ENCODE measurements at places on chromosomes 1 and 21.
A peak's percentile ranks its signal among the peaks of the same experiment; 100 is the strongest.

DNA sequence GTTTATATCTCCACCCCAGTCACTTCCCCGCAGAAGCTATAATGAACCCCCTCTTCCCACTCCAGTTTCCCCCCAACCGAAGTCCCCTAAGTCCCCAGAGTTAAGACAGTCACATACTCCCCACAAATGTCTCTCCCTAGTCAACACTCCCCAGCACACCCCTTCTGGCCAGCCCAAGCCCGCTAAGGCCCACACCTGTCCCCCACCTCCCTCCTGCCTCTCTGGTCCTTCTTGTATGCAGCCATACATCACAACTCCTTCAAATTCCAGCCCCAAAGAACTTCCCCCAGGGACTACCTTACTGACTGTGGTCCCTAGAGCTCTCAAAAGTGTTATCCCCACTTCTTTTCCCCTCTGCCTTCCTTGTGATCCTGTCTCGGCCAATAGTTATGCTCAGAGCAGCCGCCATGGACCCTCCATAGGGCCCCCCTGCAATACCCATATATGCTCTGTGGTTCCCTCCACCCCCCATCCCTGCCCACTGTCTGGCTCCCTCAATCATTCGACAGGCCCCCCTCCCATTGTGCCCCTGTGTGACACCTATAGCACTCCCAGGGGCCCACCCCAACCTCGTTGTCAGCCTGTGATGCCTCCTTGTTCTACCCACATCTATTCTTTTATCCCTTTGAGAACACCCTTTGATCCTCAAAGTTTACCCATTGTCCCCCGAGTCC, 2.2 kb downstream of the NSUN4 start:
- no peak for DNase-seq

DNA sequence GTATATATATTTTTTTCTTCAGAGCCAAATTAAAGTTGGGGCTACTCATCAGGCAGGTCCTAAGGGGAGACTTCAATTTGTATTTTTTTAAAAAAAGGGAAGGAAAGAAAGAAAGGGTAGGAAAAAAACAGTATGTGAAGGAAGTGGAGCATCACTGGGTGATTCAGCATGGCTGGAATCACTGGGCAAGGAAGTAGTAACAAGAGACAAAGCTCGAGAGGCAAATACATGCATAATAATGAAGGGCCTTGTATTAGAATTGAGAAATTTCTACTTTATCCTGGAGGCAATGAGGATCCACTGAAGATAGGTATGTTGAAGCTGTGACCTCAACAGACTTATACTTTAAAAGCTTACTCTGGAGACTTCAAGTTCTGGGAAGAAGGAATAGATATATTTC, 184.4 kb downstream of the COQ8A start:
- DNase-seq = no peak

- no peak for DNase-seq
Measured at GRCh38 chr1:3917761-3918160, 17.7 kb upstream of the C1orf174 start.

DNA sequence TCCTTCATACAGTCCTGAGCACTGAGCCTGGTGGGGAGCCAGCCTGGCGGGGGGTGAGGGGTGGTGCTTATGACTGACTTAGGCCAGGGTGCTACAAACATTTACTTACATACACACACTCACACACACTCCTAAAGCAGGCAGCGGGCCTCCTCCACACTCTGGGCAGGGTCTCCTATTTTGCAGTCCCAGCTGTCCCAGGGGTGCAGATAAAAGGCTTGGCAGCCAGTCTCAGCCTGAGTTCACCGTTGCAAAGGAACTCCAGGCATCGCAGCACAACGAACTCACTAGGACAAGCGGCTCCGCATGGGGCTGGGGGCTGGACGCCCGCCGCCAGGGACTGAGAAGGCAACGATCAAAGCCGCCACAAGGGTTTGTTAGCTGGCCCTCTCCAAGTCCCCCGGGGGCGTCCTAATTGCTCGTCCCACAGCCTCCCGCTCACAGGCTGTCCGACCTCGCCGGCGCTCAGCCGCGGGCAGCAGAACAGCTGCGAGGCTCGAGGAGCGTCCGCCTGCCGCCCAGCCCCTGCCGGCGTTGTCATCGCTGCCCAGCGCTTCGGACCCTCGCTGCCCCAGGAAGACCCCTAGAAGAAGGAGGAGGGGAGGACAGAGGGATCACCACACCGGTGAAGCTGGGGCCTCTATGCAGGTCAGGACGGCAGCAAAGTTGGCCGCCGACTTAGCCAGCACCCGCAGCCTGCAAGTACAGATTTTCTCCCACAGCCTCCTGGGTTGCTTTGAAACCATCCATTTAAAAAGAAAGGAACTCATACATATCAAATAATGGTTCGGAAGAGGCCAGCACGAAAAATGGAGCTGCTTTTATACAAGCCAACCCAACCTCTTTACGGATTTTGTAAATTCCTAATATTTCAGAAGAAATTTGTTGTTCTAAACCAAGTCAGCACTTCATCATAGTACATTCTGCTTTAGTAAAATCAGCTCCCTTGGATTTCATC, 6.2 kb downstream of the BARHL2 start:
- no peak for DNase-seq

GRCh38 chr1:159965263-159965662, 11.2 kb upstream of the SLAMF9 start:
- DNase-seq = no peak

GRCh38 chr1:66304128-66304527, 229.8 kb upstream of the SGIP1 start:
- DNase-seq = no peak

DNA sequence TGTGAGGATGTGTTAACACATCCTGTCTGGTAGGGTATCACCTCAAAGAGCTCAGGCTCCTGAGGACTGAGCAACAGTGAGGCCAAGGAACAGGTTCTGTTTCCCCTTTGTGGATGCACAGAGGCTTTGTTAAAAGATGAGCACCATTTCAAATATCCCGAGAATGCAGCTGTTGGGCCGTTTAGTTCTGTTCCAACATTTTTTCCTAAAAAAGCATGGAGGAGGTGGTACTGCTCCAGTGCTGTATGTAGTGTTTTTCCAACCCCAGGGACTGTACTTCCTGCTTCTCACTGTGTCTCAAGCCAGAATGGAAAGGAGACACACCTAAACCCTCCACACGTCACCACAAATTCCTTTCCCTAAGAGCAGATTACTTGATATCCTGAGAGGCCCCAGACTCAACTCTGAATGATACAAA, 53.8 kb upstream of the BCL10 start:
- peak; percentile 84 for DNase-seq

DNA sequence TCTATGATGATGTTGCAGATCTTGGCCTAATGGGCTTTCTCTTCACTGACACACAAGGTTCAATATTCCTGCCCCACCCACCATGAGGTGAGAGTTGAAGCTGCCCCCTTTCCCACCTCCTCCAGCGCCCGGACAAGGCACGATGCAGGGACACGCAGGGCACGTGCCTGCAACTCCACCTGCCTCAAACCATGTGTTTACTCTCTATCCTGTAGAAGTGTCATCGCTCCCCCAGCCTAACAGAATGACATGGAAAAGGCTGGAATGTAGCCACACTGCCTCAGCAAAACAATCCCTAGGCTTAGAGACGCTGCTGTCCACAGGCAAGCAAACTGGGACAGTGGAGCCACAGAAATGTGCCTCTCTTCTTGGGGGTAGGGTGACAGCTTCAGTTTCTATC, 92.9 kb upstream of the SOD1 start:
- no peak for DNase-seq

DNA sequence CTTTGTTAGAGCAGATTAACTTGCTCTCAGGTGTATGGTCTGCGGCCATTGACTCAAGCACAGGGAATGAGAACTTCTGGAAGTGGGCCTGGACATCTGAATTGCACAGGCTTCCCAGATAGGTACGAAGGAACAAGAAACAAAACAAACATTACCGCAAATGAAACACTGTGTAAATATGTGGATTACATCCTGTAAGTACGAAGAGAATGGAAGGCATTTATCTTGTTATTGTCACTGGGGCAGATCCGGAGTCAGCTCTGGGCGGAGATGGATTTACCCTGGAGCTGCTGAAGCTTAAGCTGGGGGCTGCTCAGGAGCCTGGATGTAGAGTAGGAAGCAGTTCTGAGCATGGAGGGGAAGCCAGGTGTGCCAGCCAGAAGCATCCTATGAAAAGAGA, 6.8 kb downstream of the HES2 start:
- no peak for DNase-seq

DNA sequence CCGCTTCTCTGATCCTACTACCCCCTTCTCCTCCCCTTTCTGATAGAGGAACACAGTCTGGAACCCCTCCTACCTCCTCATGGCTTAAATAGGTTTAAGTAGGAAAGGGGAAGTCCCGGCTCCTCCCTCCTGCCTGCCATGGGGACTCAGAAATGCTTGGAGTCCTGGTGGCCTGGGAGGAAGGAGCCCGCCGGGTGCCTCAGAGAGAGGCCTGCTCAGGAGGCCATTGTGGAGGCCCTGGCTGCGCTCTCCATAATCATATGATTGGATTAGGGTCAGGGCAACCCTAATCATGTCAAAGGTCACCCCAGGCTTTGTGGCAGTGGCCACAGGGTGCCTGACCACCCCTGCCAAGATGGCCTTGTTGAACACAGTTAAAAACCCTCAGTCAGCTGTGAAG, 29.0 kb downstream of the WNT3A start:
- no peak for DNase-seq

GRCh38 chr1:42037586-42037985, 115.6 kb upstream of the GUCA2B start:
- DNase-seq = no peak

GRCh38 chr1:109274533-109275476, 8.1 kb downstream of the PSRC1 start:
- no peak for DNase-seq

DNA sequence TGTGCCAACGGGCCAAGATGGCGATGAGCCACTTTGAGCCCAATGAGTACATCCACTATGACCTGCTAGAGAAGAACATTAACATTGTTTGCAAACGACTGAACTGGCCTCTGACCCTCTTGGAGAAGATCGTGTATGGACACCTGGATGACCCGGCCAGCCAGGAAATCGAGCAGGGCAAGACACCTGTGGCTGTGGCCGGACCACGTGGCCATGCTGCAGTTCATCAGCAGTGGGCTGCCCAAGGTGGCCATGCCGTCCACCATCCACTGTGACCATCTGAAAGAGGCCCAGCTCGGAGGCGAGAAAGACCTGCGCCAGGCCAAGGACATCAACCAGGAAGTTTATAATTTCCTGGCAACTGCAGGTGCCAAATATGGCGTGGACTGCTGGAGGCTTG, 32.2 kb upstream of the GPR137B start:
- DNase-seq = no peak

DNA sequence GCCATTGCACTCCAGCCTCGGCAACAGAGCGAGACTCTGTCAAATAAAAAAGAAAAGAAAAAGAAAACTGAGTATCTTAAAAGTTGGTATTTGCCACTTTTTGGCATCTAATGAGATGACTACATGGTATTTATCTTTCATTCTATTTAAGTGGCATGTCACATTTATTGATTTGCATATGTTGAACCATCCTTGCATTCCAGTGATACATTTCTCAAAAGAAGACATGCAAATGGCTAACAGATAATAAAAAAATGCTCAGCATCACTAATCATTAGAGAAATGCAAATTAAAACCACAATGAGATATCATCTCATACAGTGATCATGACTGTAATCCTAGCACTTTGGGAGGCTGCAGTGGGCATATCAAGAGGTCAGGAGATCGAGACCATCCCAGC, 28.1 kb downstream of the SFPQ start:
- no peak for DNase-seq

DNA sequence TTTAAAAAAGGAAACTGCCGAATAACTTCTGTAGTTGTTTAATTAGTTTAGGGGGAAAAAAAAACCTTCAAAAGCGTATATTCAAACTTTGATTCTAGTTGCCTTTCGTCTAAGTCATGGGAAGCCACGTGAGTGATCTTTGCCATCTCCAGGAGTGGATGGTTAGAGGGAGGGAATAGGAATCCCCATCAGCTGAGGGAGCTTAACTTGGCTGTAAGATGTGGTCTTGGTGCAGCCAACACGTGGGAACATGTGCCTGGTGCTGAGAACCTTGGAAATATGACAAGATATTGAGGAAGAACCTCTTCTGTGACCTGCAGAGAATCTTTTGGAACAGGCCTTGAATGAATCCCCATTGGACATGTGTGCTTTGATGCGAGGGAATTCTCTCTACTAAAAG, 1.7 kb downstream of the BACE2 start:
- no peak for DNase-seq

- no peak for DNase-seq
Measured at GRCh38 chr1:22849770-22850169, 122.9 kb downstream of the LACTBL1 start.

- no peak for DNase-seq
Measured at GRCh38 chr1:220732621-220733020, 15.5 kb upstream of the MTARC2 start.

DNA sequence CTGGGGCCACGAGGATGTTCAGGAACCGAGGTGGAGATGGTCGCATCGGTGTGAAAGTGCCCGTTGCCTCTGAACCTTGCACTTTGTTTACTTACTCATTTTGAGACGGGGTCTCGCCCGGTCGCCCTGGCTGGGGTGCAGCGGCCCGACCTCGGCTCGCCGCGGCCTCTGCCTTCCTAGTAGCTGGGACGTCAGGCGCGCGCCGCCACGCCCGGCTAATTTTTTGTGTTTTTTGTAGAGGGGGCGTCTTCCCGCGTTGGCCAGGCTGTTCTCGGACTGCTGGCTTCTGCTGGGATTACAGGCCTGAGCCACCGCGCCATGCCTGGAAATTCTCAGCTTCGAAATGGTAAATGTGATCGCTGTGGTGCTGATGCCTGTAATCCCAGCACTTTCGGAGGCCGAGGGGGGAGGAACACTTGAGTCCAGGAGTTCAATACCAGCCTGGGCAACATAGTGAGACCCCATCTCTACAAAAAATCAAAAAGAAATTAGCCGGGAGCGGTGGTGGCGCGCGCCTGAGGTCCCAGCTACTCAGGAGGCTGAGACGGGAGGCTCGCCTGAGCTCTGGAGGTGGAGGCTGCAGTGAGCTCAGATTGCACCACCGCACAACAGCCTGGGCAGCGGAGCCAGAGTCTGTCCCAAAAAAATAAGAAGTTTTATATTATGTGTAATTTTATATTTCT, 684 bp upstream of the MRPL20 start:
- no peak for DNase-seq

GRCh38 chr1:31663622-31664452, 19.2 kb upstream of the PEF1 start:
- no peak for DNase-seq

GRCh38 chr1:219526074-219526473, 86.8 kb downstream of the ZC3H11B start:
- DNase-seq = no peak

DNA sequence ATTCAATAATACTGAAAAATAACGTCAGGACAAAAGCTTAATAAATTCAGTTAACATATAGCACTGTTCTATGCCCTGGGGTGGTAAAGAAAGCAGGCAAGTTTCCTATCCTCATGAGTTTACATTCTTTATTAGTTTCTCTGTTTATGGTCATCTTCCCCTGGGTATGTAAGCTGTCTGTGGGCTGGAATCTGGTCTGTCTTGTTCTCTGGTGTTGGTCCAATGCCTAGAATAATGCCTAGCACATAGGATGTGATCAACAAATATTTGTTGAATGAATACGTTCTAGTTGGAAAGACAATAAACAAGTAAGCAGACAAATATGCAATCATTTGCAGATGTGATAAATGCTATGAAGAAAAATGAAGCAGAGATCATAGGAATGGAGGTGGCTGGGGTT, 7.2 kb upstream of the IGSF3 start:
- DNase-seq = no peak
